ENCODE measurements at places on chromosomes 1 and 21.

GRCh38 chr1:54271341-54271740 is 71.4 kb downstream of the MRPL37 start:
- DNase-seq, result no peak

DNA sequence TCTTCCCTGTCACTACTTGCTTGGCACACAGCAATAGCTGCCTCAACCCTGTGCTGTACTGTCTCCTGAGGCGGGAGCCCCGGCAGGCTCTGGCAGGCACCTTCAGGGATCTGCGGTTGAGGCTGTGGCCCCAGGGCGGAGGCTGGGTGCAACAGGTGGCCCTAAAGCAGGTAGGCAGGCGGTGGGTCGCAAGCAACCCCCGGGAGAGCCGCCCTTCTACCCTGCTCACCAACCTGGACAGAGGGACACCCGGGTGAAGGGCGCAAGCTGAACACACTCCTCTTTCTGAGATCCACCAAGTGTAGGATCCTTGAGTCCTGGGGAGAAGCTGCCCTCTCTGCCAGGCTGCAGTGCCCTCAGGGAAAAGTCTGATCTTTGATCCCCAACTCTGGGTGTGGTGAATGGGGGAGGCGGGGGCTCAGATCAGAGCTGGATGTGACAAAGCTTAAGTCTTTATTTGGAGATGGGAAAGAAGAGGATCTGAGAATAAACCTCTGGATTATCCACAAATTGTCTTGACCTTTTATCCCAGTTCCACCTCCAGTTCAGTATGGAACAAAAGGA is 1.2 kb downstream of the RXFP4 start:
- no peak for DNase-seq

DNA sequence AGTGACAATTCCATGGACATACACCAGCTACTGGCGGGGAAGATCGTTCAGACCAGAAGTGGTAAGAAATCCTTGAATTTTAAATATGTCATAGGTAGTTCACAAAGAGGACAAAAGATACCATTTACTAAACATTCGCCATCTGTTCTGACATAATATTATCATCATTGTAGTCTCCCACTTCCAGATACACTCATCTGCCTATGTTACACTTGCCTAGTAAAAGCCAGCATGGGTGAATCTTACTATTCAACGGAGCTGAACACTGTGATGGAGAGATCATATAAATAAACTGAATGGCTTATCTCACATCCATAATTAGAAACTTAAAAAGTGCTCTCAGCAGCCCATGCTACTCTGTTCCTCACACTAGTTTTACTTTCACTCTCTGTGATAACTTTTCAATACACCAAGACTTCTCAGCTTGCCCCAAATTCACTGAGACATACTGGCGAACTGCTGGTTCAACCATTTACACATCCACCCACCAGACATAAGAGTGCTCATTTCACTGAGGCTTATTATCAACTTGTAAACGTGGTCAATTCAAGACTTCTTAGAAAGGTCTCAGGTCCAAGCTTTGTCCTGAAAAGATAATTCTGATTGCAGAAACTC is 463 bp upstream of the PRRC2C start:
- DNase-seq, result no peak

- DNase-seq, result no peak
These were observed 360.4 kb upstream of the LYPLAL1 start for GRCh38 chr1:218813237-218813636.

Measured in NCI-H1417 treated with DMSO at 0.1 percent for 48 hours (cell line).